ENCODE measurements at places on chromosomes 5 and 9. TPM values are rescaled to one million over a fixed set of nuclear protein-coding genes. Genes with fewer than 3 reads are reported as not detected.

RAB3C gene
- total RNA-seq, result not detected

PRRT1B gene
- 0.37 TPM for total RNA-seq

KIF4B gene
- total RNA-seq, result 0.06 TPM

LURAP1L gene
- 28.7 TPM for total RNA-seq

GLRA1 gene
- total RNA-seq, result not detected

IL5 gene
- total RNA-seq, result not detected

AIF1L gene
- total RNA-seq, result 1.7 TPM

PCDHGB2 gene
- not detected for total RNA-seq

ZNF354C gene
- 0.74 TPM for total RNA-seq

C5 gene
- 11.4 TPM for total RNA-seq

TNFSF15 gene
- 0.11 TPM for total RNA-seq

NME5 gene
- total RNA-seq, result not detected

SOX30 gene
- total RNA-seq, result not detected

ZSWIM6 gene
- total RNA-seq, result 5.4 TPM

TBC1D2 gene
- total RNA-seq, result 10.5 TPM

PSMD5 gene
- total RNA-seq, result 28.0 TPM

SGTB gene
- total RNA-seq, result 5.6 TPM

NOL6 gene
- 72.1 TPM for total RNA-seq

FBP1 gene
- total RNA-seq, result not detected

CARTPT gene
- not detected for total RNA-seq

PCDHA9 gene
- not detected for total RNA-seq

PCDHA12 gene
- 3.2 TPM for total RNA-seq

PCDHGA10 gene
- 0.03 TPM for total RNA-seq

GFI1B gene
- total RNA-seq, result 0.10 TPM

IL3 gene
- total RNA-seq, result not detected

ZFP2 gene
- total RNA-seq, result 0.06 TPM

SPIN1 gene
- total RNA-seq, result 51.6 TPM

CTXN3 gene
- total RNA-seq, result not detected

CDH9 gene
- total RNA-seq, result not detected

TCF7 gene
- 10.7 TPM for total RNA-seq

PRRX2 gene
- 10.9 TPM for total RNA-seq

SIT1 gene
- not detected for total RNA-seq

SOHLH1 gene
- total RNA-seq, result 0.12 TPM

SPATA31E1 gene
- not detected for total RNA-seq

SPATA31D4 gene
- not detected for total RNA-seq

IFNA2 gene
- total RNA-seq, result not detected

MYMK gene
- total RNA-seq, result not detected

CCNO gene
- 4.3 TPM for total RNA-seq

All from A549 treated with Hydrocortisone at 1 μM for 4 hours (cell line).